ENCODE measurements at places on chromosomes 1 and 21.

- DNase-seq: no peak
Observed at GRCh38 chr1:59401581-59401980, 104.7 kb downstream of the FGGY start.

GRCh38 chr1:193806079-193807048, 620.0 kb upstream of the B3GALT2 start:
- DNase-seq: no peak

DNA sequence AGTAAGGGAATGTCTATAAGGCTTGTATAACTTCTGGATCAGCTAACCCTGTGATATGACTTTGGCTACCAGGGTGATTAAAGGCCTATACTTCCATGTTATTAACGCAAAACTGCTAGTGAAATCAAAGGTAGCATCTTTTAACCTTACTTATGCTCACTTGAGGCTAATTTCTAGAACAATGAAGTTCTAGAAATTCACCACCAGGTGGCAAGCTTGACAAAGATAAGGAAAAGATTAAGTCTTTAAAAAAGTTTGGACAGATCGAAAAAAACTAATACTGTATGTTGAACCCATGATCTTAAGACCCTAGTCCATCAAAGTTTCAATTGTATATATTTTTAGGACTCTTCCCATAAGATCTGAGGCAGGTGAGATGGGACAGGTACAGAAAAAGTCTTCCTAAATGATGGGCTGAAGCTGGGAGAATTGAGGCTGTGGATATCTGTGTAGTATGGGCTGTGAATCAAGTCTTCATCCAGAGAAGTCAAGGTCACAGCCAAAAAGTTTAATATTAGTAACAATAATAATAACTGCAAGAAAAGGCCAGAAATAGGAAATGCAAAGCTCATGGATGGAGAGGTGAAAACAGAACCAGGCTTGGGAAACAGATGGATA, 18.8 kb downstream of the KYAT3 start:
- no peak for DNase-seq

DNA sequence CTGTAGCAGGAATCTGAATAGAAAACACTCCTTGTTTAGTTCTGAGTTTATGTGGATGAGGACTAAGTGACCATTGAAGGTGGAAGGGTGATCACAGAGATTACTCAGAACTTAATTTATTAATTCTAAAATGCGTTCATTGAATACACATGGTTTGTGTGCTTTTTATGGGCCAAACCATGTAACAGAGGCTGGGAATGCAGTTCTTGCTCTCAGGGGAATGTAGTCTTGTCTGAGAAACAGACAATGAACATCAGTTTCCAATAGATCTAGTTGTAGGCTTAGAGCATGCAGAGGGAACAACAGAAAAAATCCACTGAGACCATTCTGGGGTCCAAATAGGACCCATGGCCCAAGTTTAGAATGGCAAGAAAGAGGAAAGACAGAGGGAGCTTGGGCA, 46.1 kb downstream of the ITSN1 start:
- no peak for DNase-seq

DNA sequence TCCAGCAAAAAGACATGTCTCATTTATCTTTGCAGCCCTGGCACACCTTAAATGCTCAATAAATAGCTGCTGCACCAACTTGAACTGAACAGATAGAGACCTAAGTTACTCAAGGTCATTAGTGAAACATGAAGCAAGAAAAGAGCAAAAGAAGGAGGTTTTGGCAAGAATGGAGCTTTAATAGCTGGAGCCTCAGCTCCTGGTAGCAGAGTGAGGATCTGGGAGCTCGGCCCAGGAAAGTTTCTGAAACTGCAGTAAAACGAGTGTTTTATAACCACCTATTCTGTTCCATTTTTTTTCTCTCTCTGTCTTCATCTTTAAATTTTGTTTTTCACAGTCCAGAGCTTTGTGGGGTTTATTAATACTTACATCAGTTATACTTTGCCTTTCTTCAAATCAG, 207.5 kb downstream of the SETD4 start:
- DNase-seq: no peak

- DNase-seq: no peak
Observed at GRCh38 chr1:12088607-12089006, 25.5 kb downstream of the TNFRSF8 start.

DNA sequence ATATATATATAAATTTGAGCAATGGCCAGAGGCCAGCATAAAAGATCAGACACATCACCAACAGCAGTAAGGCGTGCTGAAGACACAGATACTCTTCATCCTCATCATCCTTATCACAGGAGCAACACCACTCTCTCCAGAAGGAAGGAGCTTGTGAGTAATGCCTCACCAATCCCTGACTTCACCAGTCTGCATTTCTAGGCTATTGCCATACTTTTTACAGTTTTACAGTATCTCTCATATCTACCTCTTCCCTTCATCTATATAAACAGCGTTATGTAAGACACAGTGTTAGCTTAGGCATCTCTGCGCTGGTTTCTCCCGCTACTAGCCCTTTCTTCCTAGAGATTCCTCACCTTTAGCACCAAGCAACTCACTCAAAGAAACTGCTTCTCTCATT, 2.4 kb upstream of the ABL2 start:
- no peak for DNase-seq

- DNase-seq: no peak
Observed at GRCh38 chr1:147808025-147808424, 47.6 kb upstream of the GJA5 start.

Data from stimulated activated CD4-positive, alpha-beta T cell treated with anti-CD3 and anti-CD28 coated beads, TNF-alpha, amount 100 ng/mL, for 4 hours (primary cell).